ENCODE measurements at places on chromosomes 16 and 17.
A peak's percentile ranks its signal among the peaks of the same experiment; 100 is the strongest.

- no peak for DNase-seq
These were observed 1.2 kb downstream of the EPX start for GRCh38 chr17:58193641-58194255.

- peak; percentile 29 for DNase-seq
These were observed 18.3 kb upstream of the GNA13 start for GRCh38 chr17:65074778-65075250.

DNA sequence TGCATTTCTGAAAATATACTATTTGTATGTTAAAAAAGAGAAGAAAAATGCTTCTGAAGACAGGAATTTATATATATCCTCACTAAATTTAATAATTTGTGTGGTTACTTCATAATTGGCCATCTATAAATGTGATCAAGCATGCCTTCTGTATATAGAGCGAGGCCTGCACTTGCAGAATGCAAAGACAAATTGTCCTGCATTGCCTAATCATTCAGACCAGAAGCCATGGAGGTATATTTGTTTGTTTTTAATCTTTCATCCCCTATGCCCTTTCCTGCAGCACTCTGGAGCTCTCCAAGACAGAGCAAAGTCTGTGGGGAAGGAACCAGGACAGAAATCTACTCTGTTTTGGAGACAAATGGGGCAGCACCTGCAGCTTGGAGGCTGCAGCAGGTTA lies 23.8 kb upstream of the DDX52 start:
- DNase-seq = no peak

DNA sequence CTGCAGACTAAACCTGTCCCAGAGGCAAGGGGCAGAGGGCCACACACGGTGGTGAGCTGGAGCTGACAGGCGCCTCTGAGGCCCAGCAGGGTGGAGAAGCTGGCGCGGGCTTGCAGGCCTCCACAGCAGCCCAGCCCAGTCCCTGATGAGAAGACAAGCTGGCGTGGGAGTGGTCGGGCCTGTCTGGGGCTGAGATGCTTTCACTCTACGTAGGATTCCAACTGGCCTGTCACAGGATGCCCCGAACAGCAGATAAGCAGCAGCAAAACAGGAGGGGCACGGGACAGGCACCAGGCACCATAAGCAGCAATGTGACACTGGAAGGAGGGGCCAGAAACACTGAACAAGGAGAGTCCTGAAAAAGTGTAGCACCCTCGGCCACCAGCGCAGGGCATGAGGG lies 40.1 kb downstream of the PEMT start:
- no peak for DNase-seq

DNA sequence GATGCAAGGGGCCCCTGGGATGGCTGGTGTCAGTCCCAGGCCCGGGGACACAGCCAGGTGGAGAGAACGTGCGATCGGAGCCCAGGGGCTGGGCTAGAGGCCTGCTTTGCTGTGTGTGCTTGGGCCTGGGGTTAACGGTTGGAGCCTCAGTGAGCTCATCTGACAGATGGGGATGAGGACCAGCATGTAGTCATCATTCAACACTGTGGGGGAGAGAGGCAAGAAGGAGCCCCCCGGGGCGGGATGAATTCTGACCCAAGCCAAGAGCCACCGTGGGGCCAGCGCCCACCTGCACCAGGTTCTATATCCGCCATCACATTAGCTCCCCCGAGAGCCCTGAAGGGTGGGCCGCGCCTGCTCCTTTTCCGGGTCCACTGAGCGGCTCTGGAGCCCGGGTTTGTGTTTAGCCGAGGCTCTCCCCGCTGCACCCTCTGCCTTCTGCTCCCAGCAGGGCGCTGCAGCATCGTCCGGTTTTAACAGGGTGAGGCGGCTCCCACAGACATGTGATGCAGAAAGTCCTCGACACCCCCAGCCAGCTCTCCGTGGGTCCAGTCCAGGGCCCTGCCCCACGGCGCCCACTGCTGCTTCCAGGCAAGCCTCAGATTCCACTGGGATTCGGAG lies 365.7 kb downstream of the SEC14L1 start:
- no peak for DNase-seq

GRCh38 chr17:46176975-46177374 lies 16.3 kb downstream of the KANSL1 start:
- DNase-seq = no peak

GRCh38 chr17:59299400-59300092 lies 31.9 kb upstream of the YPEL2 start:
- no peak for DNase-seq

DNA sequence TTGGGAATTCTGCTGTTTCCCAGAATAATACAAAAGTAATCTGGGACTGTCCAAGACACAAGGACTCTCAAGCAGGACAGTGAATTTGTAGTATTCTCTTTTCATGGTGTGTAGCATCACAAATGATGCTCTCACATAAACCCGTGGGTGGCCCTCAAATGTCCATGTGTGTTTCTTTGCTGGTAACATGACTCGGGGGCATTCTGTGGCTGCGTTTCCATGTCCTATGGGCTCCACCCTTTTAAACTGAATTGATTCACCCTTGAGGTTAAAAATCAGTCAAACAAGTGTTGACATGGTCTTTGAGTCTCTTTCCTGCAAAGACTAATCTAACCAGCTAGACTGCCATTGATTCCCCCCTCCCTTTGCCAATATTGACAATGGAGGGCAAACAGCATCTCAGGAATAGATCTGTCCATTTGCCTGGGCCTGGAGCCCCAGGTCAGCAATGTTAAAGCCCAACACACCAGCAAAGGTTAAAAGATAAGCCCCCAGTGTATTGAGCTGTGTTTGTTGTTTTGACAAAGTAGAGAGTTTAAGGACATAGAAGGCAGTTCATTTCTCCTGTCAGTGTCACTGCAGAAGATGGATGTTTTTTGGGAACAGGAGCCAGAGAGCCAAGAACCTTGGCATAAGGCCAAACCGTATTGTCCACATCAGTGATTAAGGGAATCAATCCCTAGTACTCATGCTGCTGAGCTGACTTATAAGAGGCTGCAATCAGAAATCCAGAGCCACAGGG lies 117.1 kb upstream of the COX10 start:
- DNase-seq = no peak

DNA sequence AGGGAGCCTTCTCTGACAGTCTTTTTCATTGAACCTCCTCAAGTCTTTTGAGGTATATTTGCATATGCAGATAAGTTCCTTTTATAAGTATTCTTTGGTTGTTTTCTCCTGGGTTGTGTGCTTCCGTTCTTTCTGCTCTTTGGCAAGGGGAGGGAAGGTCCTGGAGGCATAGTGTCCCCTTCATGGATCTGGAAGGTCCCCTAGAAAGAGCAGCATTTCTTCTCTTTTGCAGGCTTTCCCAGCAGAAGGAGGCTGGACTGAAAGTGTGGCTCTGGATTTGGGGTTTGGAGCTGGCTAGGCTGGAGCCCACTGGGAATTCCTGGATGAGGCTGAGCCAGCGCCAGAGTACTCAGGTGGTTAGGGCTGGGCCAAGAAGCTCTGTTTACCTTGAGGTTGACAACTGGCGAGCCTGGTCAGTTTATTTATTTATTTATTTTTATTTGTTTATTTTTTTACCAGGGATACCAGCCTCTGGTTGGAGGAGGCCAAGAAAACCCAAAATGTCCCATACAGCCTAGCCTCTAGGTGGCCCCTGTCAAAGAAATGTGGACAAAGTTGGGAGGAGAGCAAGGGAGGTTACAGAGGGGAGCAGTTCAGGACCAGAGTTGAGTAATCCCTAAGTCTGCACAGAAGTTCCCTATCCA lies 5.4 kb upstream of the TOP2A start:
- no peak for DNase-seq

DNA sequence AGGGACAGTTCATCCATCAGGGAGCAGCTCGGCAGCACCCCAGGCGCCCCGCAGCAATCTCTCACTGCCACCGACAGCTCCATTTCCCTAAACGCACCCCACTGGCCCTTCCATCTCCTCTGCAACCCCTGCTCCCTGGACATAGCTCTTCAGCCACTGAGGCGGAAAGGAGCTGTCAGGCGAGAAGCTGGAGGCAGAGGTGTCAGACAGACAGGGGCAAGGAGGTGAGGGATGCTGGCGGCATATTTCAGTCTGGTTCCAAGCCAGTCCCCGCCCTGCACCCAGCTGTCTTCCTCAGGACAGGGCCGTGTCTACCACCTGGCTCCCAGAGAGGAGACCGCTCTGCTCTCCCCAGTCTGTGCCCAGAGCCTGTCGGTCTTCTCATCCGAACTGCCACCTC lies 9.7 kb downstream of the ACLY start:
- DNase-seq = no peak

DNA sequence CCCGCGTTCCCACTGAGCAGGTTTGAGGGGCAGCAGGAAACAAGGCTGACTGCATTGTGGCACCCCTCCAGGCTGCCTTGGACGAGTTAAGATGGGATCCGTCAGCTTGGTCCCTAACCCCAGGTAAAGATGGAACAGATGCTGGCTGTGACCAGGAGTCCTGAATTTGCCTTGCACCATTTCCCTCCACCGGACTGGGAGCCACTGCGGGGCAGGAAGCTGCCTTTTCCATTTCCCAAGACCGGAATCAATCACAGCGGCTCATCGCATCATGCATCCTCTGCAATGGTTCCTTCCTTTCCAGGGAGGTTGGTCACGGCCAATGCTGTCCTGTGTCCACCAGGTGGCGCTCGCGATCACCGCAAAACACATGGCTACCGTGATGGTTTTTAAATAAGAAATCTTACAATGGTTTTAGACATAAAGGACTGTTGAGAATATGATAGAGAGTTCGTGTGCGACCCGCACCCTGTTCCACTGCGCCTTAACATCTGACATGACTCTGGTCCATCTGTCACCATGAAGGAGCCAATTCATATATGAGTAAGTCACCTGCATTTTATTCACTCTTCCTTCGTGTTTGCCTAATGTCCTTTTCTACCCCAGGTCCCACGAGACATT lies 6.8 kb upstream of the MEAK7 start:
- peak; percentile 82 for DNase-seq
